Ovary (tissue), 10 donors: ENCODE measurements at places on chromosomes 1 and 21. TPM values are rescaled to one million over a fixed set of nuclear protein-coding genes. Genes with fewer than 3 reads are reported as not detected.

- DNase-seq = no peak
Observed at GRCh38 chr1:115467196-115467595, 129.1 kb upstream of the NGF start.

- DNase-seq = no peak
Observed at GRCh38 chr1:218165701-218166114, 119.4 kb upstream of the RRP15 start.

DNA sequence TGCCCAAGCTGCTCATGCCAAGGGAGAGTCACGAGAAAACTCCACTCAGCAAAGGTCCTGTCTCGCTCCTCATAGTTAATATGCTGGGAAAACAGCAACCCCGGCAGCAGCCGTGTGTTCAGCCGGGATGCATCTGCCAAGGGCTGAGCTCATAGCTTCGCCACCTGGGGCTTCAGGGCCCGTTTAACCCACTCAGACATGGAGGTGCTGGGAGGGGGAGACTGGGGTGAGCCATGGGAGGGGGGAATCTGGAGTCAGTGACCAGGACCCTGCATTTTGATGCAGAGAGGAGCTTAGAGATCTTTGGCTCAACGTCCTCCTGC lies 283.4 kb downstream of the PTPRU start:
- DNase-seq = peak; percentile 8

- DNase-seq = no peak
Observed at GRCh38 chr1:108067884-108068540, 103.0 kb upstream of the VAV3 start.

- DNase-seq = no peak
Observed at GRCh38 chr1:63982201-63982600, 208.4 kb downstream of the ROR1 start.

DNA sequence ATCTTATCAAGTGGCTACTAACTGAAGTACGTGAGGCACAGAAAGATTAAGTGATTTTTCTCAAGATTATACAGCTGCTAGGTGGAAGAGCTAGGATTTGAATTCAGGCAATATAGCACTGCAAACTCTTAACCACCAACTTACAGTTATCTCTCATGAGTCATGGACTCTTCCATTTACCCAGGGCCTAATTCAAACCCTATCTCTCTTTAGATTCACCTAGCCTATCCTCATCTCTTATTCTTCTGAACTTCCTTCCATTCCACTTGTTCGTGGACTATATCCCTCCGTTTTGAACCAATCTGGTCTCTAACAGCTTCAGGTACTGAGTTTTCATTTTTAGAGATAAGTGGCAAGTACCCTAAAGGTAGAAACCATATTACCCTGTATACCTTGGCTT lies 92.8 kb upstream of the DMRTA2 start:
- no peak for DNase-seq

Gene CD52
- total RNA-seq = 2.0 TPM

Gene TAS1R1
- 0.33 TPM for total RNA-seq

Gene TTC24
- not detected for total RNA-seq
